AG10803 (cell line): ENCODE measurements at places on chromosomes 11 and 22.
A peak's percentile ranks its signal among the peaks of the same experiment; 100 is the strongest.

GRCh38 chr11:75344186-75344585, 7.3 kb downstream of the ARRB1 start:
- no peak for DNase-seq

- peak; percentile 18 for DNase-seq
Observed at GRCh38 chr11:131816051-131816450, 445.6 kb downstream of the NTM start.

DNA sequence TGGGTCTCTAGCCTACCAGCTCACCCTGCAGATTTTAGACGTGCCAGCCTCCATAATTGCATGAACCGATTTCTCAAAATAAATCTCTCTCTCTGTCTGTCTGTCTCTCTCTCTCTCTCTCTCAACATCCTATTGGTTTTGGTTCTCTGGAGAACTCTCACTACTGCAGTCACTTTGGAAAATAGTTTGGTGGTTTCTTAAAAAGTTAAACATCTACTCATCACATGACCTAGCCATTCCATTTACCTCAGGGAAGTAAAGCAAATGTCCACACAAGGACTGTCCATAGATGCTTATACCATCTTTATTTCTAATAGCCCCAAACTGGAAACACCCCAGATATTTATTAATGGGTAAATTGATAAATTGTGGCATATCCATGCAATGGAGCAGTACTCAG, 119.5 kb downstream of the SNX19 start:
- DNase-seq: no peak

DNA sequence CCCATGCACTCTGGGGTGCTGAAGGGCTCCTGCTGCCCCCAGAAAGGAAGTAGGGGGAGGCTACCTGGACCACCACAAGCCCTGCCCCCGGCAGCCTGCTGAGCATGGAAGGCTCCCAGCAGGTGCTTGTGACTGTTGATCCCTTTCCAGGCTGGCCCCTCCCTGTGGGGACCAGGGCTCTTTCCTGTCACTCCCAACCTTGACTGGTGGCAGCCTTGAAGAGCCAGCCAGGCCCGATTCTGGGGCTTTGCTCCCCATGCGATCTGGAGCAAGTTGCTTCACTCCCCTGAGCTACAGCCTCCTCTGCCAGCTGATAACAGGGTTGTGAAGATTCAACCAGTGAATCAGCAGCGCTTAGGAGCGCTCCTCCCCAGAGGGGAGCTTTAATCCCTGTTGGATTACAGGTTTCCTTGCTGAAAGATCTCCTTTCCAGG, 4.6 kb upstream of the CST6 start:
- DNase-seq: no peak

DNA sequence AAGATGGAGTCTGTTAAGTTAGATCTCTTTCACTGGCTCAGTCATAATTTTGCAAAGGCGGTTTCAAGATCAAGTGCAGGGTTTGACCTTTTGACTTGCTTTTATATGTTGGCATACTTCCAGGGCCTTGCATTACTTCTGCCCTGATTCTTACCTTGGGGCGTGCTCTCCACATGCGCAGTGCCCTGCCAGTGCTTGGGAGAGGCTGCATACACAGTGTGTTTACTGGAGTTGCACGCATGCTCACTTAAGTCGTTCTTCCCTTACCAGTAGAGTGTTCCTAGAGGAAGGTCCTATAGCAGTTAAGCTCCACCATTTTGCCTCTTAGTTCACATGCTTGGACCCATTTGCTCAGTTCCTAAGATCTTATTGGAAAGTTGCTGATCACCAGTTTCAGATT, 21.0 kb upstream of the TMEM123 start:
- no peak for DNase-seq
